ENCODE measurements at places on chromosomes 7 and 10.
A peak's percentile ranks its signal among the peaks of the same experiment; 100 is the strongest.

DNA sequence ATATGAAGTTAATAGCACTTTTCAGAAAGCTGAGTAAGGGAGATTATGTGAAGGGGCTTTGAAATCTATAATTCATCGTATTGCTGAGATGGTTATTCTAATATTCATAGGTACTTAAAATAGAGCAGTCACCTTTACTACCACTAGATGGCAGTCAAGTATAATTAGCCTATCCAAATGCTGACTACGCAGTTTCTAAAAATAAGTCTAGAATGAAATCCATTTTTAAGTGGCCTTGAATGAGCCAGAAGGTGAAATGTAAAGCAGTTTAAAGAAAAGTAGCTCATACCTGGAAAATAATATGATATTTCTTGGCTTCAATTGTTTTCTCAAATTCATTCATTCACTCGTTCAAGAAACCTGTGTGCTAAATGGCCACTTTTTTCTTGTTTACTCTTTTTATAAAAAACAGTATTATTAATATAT is 1277.1 kb downstream of the GATA3 start:
- DNase-seq = peak; percentile 1

DNA sequence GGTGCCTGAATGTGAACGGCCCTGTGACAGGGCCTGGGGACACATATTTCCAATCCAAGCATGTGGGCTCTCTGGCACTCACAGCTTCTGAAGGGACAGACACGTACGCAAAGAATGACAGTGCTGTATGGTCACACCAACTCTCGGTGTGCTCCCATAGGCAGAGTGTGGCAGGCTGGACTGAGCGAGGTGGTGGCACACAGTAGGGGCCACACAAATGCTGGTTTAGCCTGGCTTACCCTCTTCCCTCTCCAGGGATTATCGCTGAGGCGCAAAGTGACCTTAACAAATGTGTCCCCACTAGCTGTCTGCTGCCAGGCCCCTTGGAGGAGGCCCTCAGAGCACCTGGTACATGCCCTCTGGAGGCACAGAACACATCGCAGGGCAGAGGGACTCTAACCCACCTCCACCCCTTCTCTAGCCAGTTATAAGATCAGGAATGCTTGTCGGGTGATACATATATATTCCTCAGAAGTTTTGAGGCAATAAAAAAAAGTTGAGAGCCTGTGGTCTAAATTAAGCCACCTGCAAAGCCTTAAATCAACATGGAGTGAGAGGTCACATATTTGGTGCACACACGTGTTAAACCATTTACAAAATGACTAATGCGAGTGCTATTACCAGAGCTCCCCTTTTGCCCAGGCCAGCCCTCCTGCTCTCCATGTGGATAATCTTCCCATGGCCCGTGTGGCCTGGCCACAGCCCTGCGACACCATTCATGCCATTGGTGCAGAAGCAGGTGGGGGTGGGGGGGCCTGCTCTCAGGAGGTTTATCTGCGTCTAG is 262.8 kb upstream of the GRB10 start:
- no peak for DNase-seq

DNA sequence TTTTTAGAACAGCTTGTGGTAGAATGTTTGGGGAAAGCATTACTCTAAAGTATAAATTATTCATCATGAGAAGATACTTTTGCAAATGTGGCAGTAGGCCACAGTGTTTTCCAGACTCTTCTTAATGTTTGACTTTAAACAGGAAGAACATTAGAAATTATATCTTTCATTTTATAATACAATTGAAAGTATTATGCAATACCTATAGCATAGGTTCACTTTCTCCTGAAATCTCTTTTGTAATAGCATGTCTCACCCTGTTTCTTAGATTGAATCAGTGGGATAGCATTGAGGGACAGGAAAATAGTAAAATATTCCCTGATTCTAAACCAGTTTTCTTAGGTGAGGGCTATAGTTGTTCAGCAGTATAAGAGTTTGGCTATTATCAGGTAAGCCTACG is 23.1 kb downstream of the ANKIB1 start:
- no peak for DNase-seq

- DNase-seq = no peak
Measured at GRCh38 chr7:128148676-128149075, 92.4 kb upstream of the LEP start.
